ENCODE measurements at places on chromosomes 6 and 20. TPM values are rescaled to one million over a fixed set of nuclear protein-coding genes. Genes with fewer than 3 reads are reported as not detected.

Gene CENPW
- 22.1 TPM for polyA plus RNA-seq

Gene MAD2L1BP
- 25.4 TPM for polyA plus RNA-seq

- no peak for DNase-seq
Observed at GRCh38 chr6:152478377-152479010, 158.7 kb downstream of the SYNE1 start.

- DNase-seq = no peak
Observed at GRCh38 chr6:2688401-2689064, 62.2 kb downstream of the MYLK4 start.

DNA sequence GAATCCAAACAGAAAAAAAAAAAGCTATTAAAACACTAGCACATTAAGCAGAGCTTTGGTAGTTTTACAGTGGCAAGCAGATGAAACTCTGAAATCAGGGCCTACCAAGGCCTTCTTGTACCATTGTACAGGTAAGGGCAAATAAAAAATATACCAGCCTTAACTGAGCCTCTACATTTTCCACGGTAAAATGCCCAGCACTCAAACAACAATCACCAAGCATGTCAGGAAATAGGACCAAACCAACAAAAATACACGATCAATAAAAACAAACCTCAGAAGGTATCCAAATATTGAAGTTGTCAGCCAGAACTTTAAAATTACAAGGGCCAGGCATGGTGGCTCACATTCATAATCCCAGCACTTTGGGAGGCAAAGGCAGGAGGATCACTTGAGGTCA is 18.3 kb downstream of the TRERF1 start:
- DNase-seq = no peak

GRCh38 chr20:10360878-10361277 is 73.1 kb downstream of the MKKS start:
- DNase-seq = no peak

Measured in renal cortex interstitium (tissue), 15 donors.